ENCODE measurements at places on chromosomes 12 and 14. TPM values are rescaled to one million over a fixed set of nuclear protein-coding genes. Genes with fewer than 3 reads are reported as not detected.

DNA sequence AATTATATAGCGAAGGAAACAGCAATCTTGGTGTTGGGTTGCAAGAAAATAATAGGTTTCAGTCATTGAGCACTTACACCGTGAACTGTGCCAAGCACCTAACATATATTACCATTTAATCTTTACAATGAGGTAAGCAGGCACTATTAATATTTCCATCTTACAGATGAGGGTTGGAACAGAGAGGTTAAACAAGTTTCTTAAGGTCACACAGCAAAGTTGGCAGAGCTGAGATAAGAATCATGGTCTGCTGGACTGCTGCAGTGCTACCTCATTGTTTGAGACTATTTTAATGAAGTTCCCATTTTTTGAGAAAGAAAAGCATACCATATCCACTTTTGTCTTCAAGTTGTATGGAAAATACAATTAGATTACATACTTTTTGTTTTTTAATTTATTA is 1.7 kb downstream of the ERG28 start:
- no peak for DNase-seq

DNA sequence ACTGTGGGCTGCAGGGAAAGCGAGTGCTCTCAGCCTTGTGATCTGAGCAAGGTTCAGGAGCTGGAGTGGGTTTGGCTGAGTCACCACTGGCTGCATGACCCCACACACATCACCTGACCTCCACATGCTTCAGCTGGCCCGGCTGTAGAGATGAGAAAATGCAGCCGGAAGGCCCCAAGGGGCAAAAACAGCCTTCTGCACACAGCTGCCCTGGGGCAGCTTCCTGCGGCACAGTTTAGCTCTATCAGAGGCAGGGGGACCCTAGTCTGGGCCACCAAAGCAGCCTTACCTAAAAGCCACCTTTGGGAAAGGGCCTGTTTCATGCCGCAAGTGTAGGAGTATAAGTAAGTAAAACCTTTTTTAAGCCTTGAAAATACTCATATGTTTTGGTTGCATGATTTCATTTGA is 123.3 kb downstream of the SSPN start:
- DNase-seq: peak; percentile 47

DNA sequence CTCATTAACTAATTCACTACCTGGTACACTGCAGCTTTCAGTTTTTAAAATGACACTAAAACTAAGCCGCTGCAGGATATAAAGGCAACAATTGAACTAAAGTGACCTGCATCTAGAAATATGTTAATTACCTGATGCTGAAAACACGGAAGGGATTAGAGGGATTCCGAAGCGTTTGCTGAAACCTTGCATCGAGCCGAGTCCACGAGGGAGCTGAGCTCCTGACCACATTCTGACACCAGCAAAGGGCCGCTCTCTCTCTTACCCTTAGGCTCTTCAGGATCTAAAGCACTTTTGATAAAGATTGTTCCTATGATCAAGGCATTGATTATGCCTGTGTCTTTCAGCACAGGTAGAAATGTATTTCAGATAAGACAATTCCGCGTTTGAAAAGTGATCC is 59.5 kb upstream of the CDKN3 start:
- no peak for DNase-seq

NOXRED1 gene
- 0.07 TPM for total RNA-seq

EIF5 gene
- total RNA-seq: 250 TPM

OASL gene
- 0.46 TPM for total RNA-seq
